ENCODE measurements at places on chromosomes 7 and 10. TPM values are rescaled to one million over a fixed set of nuclear protein-coding genes. Genes with fewer than 3 reads are reported as not detected.

DNA sequence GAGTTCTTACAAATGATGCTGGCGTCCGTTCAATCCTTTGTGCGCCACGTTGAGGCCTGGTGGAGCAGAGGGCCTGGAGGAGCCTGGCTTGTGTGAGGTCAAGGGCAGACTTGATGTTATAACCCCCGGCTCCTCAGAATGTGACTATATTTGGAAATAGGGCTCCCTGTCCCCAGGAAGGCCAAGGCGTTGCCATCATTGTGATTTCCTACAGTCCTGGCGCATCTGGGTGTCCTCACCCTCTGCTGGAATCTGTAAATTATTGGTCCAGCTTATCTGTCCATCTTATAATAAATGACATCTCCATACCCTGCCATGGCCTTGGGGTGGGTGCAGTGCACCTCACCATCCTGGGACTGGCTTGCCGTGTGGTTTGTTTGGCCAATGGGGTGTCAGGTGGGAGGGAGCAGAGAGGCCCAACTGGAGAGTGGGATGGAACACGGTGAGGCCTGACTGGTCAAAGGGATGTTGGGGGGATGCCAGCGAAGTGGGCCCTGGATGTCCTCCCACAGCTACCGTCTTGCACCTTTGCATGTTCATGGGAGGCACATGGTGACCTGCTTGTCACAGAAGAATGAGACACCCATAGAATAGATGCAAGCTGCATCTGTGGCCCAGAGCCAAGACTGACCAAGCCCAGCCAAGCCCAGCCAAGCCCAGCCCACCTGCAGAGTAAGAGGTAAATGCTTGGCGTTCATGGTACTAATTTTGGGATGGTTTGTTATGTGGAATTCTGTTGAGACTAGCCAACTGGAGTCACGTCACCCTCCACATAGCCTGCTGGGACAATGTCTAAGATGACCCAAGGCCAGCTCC lies 11.1 kb upstream of the LRRC27 start:
- peaks cover 11% of the 10 kb centered on the region for H3K36me3 ChIP-seq
- H3K27me3 ChIP-seq = peaks cover 12% of the 10 kb centered on the region
- H3K4me3 ChIP-seq = no peak overlapping the region
- no peak overlapping the region for H3K27ac ChIP-seq
- peaks cover 2% of the 10 kb centered on the region for H3K4me1 ChIP-seq
- DNase-seq = no peak

Gene ELN
- not detected for total RNA-seq

DNA sequence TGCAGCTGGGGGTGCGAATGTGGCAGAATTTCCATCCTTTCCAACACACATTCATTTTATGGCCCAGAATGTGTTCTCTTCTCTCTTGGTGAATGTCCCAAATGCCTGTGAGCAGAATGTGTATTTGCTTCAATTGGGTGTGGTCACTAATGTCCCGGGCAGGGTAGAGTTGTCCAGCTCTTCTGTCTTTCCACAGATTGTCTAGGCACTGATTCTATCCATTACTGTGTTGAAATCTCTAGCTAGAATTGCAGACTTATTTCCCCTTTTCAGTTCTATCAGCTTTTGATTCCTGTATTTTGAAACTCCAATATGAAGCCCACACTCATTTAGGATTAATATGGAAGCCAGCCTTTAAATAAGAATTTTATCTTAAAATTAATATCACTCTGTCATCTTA lies 14.0 kb upstream of the AKR1E2 start:
- no peaks in the 10 kb centered on the region for H3K4me1 ChIP-seq
- H3K36me3 ChIP-seq = no peaks in the 10 kb centered on the region
- DNase-seq = no peak
- H3K4me3 ChIP-seq = no peak overlapping the region

DNA sequence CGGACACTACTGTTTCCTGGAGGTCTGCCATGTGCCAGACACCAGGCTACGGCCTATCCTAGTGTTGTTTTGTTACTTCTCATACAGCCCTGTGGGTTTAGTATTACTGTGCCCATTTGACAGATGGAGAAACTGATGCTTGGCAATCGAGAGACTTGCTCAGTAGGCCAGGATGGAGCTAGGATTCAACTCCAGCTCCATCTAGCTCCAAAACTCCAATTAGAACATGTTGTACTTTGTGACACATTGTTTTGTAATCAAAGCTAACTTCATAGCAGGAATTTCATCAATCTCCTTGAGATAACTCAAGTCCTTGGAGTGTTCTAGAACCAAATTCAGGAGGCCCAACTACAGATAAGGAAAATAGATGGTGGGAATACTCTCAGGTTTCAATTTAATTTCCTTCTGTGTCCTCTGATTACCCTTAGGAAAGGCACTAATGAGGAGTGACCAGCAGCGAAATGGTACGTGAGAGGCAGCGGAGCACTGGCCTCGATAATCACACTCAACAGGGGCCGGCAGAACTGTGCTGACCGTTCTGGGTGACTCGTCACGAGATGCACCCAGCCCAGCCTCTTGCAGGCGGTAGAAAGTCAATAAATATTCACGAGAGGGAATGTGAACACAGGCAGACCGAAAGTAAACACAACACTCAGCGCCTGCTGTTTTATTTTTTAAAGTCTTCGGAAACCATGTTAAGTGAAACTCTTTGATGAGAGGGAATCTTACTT lies 269.6 kb upstream of the NEBL start:
- DNase-seq = no peak
- peaks cover 6% of the 10 kb centered on the region for H3K27me3 ChIP-seq
- H3K4me3 ChIP-seq = no peak overlapping the region
- peaks cover 2% of the 10 kb centered on the region for H3K4me1 ChIP-seq
- H3K36me3 ChIP-seq = no peaks in the 10 kb centered on the region

DNA sequence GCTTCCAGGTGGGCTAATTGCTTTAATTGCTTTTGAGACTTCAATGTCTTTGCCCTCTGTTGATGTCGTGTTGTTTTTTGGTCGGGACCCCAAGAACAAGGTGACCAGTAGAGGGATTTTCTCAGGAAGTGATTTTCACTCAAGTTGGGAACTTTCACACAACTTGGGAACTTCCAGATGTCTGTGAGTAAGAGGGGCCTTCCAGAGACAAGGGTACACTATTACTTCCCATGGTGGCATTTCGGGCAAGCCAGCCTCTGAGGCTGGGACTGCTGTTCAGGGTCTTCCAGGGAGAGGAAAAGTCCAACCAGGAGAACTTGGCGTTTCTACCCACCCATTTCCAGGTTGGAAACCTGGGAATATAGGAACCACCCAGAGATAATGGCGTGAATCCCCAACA lies 170.0 kb upstream of the CDCA7L start:
- no peaks in the 10 kb centered on the region for H3K36me3 ChIP-seq
- H3K4me3 ChIP-seq = no peak overlapping the region
- no peak overlapping the region for H3K27ac ChIP-seq
- H3K4me1 ChIP-seq = peaks cover 5% of the 10 kb centered on the region
- no peak for DNase-seq

GRCh38 chr7:74684921-74685320 lies 27.4 kb downstream of the GTF2I start:
- no peak overlapping the region for H3K27ac ChIP-seq
- no peaks in the 10 kb centered on the region for H3K27me3 ChIP-seq
- no peak for DNase-seq

GRCh38 chr7:76121044-76121443 lies 73.1 kb downstream of the MDH2 start:
- no peaks in the 10 kb centered on the region for H3K36me3 ChIP-seq
- DNase-seq = no peak
- H3K27ac ChIP-seq = no peak overlapping the region
- H3K4me3 ChIP-seq = no peak overlapping the region

- DNase-seq = no peak
- H3K4me3 ChIP-seq = no peak overlapping the region
- H3K27me3 ChIP-seq = no peaks in the 10 kb centered on the region
- no peaks in the 10 kb centered on the region for H3K4me1 ChIP-seq
These were observed 808.5 kb upstream of the CELF2 start for GRCh38 chr10:10209167-10209566.

GRCh38 chr10:97028126-97028831 lies 157.5 kb downstream of the SLIT1 start:
- H3K36me3 ChIP-seq = no peaks in the 10 kb centered on the region
- H3K27me3 ChIP-seq = peaks cover 10% of the 10 kb centered on the region
- no peak overlapping the region for H3K4me3 ChIP-seq
- H3K4me1 ChIP-seq = peaks cover 4% of the 10 kb centered on the region
- no peak overlapping the region for H3K27ac ChIP-seq

GRCh38 chr7:22551768-22552513 lies 52.0 kb upstream of the STEAP1B start:
- no peaks in the 10 kb centered on the region for H3K36me3 ChIP-seq
- no peak overlapping the region for H3K27ac ChIP-seq
- peaks cover 21% of the 10 kb centered on the region for H3K4me1 ChIP-seq
- no peak overlapping the region for H3K4me3 ChIP-seq
- no peak for DNase-seq

Gene GNG11
- not detected for total RNA-seq

- no peaks in the 10 kb centered on the region for H3K36me3 ChIP-seq
- no peak overlapping the region for H3K4me3 ChIP-seq
- H3K4me1 ChIP-seq = peaks cover 20% of the 10 kb centered on the region
- no peak overlapping the region for H3K27ac ChIP-seq
- H3K27me3 ChIP-seq = peaks cover 40% of the 10 kb centered on the region
These were observed 358.4 kb downstream of the KCNMA1 start for GRCh38 chr10:77279207-77279606.

Gene STARD3NL
- 22.0 TPM for total RNA-seq

DNA sequence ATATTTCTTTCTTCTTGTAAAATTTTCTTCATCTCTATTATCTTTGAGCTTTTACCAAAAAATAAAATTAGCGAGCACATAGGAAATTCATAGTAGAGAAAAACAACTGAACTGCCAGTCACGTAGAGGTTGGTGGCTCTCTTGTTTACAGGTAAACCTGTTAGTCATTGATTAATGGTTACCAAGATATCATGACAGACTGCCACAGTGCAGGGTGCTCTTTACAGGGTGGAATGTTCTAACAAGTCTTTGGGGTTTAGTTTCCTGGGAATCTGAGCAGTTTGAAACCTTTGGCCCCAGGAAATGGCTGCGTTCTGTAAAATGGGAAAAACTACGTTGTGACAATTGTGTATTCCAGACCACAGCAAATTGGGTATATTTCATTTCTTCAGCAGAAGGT lies 407.3 kb upstream of the ADARB2 start:
- H3K36me3 ChIP-seq = no peaks in the 10 kb centered on the region
- no peak overlapping the region for H3K27ac ChIP-seq
- H3K27me3 ChIP-seq = no peaks in the 10 kb centered on the region
- no peak for DNase-seq

Gene OR2A1
- 0.06 TPM for total RNA-seq

GRCh38 chr10:88769384-88769783 lies 9.6 kb downstream of the LIPN start:
- no peaks in the 10 kb centered on the region for H3K36me3 ChIP-seq
- no peak overlapping the region for H3K4me3 ChIP-seq
- H3K27ac ChIP-seq = no peak overlapping the region
- H3K27me3 ChIP-seq = peaks cover 17% of the 10 kb centered on the region
- H3K4me1 ChIP-seq = no peaks in the 10 kb centered on the region

DNA sequence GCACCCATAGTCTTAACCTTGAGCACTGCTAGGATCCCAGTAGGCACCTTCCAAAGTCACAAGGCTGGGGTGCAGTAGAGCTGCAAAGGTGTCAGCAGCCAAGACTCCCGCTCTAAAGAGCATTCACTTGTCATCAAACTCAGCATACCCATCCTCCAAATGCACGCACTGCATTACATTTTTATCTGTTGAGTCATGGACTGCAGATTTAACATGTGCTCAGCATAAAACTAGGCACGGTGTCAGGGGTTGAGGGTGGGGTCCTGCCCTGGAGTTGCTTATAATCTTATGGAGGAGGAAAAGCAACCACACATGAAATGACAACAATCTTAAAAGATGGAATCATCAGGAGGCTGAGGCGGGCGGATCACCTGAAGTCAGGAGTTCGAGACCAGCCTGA lies 102.6 kb downstream of the PARP12 start:
- DNase-seq = no peak
- H3K4me3 ChIP-seq = no peak overlapping the region
- H3K36me3 ChIP-seq = no peaks in the 10 kb centered on the region
- H3K27ac ChIP-seq = no peak overlapping the region

- H3K36me3 ChIP-seq = no peaks in the 10 kb centered on the region
- no peak for DNase-seq
- no peaks in the 10 kb centered on the region for H3K4me1 ChIP-seq
These were observed 46.3 kb downstream of the EGFR start for GRCh38 chr7:55065079-55065478.

Gene TBATA
- total RNA-seq = not detected

DNA sequence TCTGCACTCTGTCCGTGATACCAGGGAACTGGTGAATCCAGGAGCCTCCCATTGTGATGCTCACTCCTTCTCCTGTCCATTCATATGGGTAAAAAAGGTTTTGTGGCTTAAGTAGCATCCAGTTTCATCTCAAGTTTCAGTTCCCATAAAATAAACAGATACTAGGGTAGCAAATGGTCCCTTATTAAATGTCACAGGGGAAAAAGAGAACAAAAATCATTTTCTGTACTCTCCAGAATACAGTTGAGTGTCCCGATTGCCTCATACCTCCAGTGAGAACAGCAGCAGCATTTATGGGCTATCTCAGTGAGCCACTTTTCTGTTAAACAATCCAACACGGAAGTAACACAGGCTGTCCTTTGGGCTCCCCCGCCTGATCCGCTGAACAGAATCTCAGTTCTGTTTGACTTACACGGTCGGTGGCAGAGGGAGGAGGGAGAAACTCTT lies 179.6 kb downstream of the CELF2 start:
- peak overlapping the region; percentile 28 for H3K4me3 ChIP-seq
- H3K36me3 ChIP-seq = peaks cover 71% of the 10 kb centered on the region
- peak overlapping the region; percentile 42 for H3K27ac ChIP-seq
- H3K27me3 ChIP-seq = no peaks in the 10 kb centered on the region

Gene SMC3
- total RNA-seq = 66.5 TPM

Gene OR2A42
- not detected for total RNA-seq

Gene EXOC4
- total RNA-seq = 73.7 TPM
